ENCODE measurements at places on chromosomes 6 and 20.

DNA sequence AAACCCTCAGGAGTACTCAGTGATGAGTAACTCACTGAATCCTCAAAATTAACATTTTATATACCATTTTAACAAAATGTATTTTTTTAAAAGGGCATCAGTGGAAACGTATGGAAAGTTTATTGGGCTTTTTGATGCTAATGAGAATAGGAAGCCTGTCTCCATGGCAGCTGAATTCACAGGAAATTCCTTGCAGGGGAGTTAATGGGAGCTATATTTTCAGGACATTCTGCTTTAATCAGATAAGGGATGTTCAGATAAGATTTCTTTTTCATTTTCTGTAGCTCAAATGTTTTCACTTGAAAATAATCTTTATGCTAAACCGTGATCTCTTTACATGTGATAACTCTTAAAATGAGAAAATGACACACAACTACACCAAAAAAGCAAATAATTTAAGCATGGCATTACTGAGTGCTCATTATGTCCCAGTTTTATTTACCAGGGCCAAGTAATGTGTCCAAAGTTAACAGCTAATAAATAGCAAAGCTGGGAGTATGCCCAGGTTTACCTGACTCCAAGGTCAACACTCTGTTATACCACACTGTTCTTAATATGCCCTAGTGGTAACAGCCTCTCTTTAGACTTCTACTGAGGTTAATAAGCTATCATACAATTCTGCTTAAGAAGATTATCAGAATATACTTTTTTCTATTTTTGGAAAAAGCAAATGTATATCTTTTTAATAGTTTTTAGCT lies 348.1 kb downstream of the GRIK2 start:
- no peak for DNase-seq

DNA sequence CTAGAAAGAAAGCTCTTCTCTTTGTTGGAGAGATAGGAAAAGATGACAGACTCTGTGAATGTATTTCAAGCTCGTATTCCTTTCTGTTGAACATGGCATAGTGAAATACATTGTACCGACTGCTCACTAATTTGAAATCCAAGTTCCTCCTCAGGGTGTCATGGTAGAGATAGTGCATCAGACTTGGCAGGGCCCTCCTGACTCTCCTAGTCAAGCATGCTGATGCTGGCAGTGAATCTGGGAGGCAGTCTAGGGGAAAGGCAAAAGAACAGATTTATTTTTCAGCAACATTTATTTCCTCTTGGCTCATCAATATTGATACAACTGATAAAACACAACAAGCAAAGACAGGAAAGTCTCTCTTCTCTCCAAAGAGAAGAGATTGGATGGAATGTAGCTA lies 356.3 kb upstream of the IRAK1BP1 start:
- DNase-seq, result no peak

- no peak for DNase-seq
These were observed 880.8 kb upstream of the SLC35B3 start for GRCh38 chr6:9315966-9316650.

DNA sequence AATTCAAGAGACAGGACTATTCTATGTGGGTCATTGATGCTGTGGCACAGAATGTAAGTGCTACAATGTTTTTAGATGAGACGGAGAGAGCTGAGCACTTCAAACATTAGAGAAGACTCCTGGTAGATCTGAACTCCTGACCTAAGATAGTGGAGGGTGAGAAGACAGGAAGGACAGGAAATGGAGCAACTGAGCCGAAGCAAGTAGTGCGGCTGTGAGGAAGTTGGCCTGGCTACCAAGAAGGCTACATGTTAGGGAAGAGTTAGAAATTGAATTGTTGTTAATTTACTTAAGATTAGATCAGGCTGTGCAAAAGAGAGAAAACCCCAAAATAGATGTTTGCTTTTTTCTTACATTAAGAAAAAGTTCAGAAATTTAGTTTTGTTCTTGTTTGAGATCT lies 14.4 kb upstream of the MLIP start:
- no peak for DNase-seq

- no peak for DNase-seq
These were observed 2.5 kb upstream of the STX7 start for GRCh38 chr6:132515386-132515785.

DNA sequence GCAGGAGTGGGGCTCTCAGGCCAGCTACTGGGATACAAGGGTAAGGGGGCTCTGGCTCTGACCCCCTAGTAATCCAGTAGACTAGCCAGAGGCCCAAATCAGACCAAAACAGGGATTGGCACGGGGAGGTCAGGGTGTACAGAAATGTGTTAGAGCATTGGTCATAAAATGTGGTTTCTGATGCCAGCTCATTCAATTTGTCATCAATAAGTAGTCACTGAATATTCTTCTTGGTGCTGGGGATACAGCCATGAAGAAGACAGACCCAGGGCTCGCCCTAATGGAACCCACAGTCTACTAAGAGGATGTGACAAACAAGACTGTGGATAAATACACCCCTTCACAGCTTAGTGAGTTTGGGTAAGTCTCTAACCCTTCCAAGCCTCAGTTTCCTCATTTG lies 11.1 kb downstream of the MAP1LC3A start:
- DNase-seq, result no peak

- DNase-seq, result peak; percentile 73
These were observed 119.1 kb upstream of the MAP7 start for GRCh38 chr6:136669299-136669699.

DNA sequence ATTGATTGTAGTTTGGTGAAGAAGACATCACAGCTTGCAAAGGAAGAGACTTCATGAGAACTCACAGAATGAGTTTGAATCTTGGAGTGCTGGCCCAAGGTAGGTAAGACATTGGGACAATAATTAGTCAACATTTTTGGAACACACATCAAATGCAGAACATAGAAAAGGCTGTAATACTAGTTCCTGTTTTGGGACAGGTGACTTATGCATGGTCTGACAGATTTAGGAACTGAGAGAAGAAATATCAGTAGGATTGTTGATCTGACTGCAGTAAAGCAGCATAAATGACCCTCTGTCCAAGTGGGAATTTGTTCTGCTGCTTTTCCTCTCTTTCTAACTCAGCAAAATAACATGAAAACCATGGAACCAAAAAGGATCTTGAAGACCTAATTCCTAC lies 102.3 kb upstream of the MAP3K7 start:
- no peak for DNase-seq

DNA sequence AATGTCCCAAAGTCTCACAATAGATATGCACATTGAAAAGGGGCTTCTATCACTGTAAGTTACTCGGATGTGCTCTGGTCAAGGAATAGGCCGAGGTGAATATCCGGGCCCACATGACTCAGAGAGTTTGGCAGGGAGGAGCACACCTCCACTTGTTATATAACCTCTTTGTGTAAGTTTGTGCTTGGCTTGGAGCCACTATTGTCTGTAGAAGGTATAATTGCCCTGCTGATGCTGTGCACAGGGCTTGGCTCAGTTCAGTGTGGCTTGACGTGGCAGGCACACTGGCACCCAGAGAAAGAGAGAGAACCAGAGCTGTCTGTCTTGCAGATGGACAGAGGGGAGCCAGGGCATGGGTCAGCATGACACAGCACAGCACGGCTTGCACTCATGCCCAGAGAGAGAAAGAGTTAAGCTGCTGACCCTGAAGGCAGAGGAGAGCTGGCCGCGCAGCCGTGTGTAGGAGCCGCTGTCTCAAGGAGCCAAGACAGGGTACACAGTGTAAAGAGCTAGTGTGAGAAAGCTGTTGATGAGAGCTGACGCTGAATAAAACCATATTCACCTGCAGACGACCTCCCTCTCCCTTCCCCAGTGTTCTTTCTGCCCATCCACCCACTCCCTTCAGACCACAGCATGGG lies 482.5 kb downstream of the C6orf118 start:
- DNase-seq, result no peak

DNA sequence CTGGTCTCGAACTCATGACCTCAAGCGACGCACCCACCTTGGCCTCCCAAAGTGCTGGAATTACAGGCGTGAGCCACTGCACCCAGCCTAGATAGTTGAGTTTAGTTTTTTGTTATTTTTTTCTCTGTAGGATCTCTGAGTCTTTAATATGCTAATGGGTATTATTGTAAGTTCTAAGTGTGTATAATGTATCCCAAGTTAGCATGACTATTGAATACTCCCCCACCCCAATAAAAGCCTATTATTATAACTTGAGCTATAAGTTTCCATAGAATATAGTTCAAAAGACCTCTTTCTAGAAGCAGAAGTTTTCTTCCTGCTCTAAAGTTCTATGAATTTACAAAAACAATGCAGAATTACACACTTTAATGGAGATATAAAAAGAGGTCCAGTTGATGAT lies 210.4 kb upstream of the MARCKS start:
- no peak for DNase-seq

DNA sequence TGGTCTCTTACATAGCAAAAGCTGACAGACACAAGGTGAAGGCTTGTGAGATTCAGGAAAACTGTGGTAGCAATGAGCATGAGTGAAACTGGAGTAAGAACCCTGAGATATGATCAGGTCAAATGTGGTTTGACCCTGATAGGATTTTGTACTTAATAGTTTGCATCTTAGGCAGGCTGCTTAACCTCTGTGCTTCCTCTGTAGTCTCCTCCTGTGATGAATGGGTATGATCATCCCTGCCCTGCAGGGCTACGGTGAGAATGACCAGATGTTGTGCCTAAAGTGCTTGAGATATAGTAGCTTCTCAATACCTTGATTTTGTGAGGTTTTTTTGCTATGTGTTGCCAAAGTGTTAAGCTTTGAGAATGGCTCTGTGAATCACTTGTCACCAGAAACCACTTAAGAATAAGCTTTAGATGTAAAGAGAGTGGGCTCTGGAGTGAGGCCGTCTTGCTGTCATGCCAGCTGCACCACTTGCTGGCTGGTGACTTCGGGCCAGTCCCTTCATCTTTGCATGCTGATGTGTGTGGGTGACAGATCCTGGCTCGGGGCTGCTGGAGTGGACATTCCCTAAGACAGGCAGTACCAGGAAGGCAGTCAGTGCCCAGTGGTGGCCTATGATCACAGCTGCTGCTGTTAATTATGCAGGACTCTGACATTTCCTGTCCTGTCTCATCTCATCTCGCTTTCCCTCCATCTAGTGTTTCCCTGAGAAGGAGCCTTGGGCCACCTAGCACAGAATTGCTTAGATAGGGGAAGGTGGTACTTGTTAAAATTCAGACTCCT lies 254.7 kb downstream of the NFATC2 start:
- DNase-seq, result no peak
